Femur (tissue), 1 donor: ENCODE measurements at places on chromosomes 1 and 21.
A peak's percentile ranks its signal among the peaks of the same experiment; 100 is the strongest.

DNA sequence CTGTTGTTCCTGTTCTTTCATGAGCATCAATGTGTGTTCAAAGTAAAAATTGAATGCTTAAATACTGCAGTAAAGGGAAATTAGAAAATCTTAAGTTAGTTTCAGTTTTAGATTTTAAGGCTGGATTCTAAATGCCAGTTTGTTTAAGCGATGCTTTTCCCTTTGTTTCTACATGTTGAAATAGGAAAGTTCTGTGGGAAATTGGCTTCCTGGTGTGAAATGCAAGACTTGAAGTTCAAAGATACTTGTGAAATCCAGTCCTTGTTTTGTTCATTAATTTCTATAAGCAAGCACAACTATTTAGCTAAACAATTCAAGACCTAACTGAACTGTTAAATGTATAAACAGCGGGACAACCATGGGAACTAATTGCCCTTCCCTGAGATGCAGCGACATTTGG lies 149.1 kb downstream of the LYPLAL1 start:
- no peak for DNase-seq

- DNase-seq = no peak
These were observed 48.9 kb downstream of the ATP6V1G3 start for GRCh38 chr1:198491596-198491995.

GRCh38 chr1:160124705-160125478 lies 9.3 kb downstream of the ATP1A2 start:
- DNase-seq = no peak

- DNase-seq = no peak
These were observed 8.2 kb upstream of the LEMD1 start for GRCh38 chr1:205429762-205430695.

DNA sequence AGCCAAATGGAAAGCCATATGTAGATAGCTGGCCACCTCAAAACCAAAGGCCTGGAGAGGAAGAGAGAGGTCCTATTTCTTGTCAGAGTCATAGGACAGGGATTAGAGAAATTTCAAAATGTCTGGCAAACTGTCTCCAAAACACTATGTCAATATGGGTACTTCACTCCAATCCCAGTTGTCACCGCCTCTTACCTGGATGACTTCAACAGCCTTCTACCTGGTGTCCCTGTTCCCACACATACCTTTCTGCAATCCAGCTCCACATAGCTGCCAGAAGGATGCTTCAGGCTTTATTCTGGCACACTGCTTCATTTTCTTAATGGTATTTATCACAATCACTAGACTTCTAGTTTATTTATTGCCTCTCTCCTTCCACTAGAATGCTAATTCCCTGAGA lies 14.5 kb downstream of the PTGER3 start:
- DNase-seq = no peak

DNA sequence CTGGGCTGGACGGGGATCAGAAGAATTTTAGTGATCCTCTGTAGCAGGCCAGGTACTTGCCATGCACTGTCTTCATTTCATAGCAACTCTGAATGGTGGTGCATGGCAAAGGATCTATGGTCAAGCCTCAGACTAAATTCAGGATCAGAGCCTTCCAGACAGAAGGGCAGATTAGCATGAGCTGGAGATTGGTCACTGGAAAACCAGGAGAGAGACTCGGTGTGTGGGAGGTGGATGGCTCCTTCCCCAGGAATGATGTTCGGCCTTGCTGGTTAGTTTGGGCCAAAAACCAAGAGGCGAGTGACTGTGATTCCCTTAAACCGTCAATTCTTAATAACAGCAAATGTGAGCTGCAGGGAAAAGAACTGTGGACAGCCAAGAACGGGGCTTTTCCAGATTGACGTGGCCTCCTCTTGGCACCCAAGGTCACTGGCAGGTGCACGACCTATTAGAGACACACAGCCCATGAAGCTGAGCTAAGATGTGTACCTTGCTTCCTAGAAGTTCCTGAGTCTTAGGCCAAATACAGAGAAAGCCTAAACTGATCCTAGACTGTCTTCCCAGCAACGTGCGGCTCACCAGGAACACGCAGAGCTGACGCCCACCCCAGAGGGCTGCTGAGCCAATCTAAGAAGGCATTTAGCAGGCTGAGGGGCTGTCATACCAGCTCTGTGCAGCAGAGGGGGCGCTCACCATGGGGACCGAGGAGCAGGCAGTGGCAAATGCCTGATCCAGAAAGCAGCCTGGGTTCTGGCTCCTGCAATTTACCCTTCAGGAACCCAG lies 18.5 kb downstream of the ALDH4A1 start:
- peak; percentile 76 for DNase-seq

DNA sequence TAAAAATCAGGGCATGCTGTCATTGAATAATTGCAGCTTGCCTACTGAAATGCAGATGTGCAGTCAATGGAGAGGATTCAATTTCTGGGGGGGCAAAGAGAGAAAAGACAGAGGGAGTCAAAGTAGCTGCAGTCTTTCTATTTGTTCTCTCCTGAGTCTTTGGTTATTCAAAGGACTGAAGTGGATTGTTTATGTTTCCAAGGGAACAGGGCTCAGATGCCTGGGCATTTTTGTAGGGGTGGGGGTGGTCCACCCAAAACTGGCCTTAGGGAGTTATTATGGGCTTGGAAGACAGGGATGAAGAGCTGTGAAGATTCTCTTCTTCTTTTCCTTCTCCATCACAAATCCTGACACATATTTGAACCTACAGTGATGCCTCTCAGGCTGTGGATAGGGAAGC lies 408.8 kb upstream of the DAB1 start:
- DNase-seq = no peak

- DNase-seq = no peak
These were observed 34.3 kb downstream of the XKR8 start for GRCh38 chr1:27994060-27994459.

- DNase-seq = peak; percentile 43
These were observed 7.6 kb upstream of the ARHGEF10L start for GRCh38 chr1:17531682-17532487.

DNA sequence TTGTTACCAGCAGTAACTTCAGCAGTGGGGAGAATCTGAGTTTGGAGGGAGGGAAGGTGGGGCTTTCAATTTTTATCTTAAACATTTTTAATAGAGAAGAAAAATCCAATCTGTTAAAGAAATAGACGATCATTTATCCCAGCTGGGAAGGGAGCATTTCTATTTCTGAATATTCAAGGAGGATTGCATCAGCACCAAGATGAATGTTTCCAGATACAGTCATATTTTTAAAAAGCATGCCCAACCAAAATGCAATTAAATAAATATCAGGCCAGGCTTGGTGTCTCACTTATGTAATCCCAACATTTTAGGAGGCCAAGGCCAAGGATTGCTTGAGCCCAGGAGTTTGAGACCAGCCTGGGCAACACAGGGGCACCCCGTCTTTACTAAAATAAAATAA lies 1.7 kb upstream of the ATP1A4 start:
- no peak for DNase-seq

GRCh38 chr1:84037758-84038611 lies 39.1 kb upstream of the TTLL7 start:
- DNase-seq = no peak

- DNase-seq = no peak
These were observed 88.0 kb downstream of the NTNG1 start for GRCh38 chr1:107228704-107229371.

DNA sequence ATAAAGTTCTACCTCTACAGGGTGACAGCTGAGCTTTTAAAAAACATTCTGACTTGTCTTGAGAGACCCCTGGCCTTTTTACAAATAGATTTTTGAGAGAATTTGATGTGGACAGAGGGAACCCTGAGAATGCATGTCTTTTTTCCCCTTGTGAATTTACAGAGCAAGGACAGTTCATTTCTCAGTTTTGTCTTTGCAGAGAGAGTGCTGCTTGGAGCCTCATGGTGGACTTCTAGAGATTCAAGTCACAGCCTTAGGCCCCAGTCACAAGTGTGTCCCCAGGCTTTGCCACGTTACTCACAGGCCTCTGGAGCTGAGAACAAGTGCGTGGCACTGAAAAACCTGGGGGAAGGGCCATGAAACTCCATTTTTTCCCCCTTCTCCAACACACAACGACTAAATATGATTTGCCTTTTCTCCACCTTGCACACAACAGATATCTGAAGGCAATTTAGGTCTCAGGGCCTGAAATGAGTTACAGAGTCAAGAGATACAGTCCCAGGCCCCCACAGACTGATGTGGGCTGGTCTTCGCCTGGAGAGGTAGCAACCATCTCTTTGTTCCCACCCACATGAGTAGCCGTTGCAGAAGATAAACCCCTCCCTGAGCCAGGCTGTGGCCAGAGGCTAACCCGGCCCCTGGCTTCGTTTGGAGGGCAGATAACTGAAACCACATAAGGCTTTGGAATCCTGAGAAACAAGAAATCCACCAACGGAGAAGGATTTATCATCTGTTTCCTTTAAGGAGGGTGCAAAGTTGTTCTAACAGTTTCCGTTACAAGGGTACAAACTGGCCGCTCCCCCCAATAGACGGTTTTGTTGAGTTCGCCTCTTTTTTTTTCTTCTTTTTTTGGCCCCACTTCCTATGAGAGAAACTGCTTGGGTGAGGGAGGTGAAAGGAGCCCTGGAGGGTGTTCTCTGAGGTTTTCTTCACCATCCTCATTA lies 1.0 kb upstream of the PIGV start:
- peak; percentile 85 for DNase-seq

- no peak for DNase-seq
These were observed 82.6 kb downstream of the TOMM20 start for GRCh38 chr1:235045921-235046601.

- DNase-seq = no peak
These were observed 13.5 kb downstream of the ZYG11A start for GRCh38 chr1:52856026-52856425.
